Amygdala (tissue), 56 donors: ENCODE measurements at places on chromosomes 11 and 22.

DNA sequence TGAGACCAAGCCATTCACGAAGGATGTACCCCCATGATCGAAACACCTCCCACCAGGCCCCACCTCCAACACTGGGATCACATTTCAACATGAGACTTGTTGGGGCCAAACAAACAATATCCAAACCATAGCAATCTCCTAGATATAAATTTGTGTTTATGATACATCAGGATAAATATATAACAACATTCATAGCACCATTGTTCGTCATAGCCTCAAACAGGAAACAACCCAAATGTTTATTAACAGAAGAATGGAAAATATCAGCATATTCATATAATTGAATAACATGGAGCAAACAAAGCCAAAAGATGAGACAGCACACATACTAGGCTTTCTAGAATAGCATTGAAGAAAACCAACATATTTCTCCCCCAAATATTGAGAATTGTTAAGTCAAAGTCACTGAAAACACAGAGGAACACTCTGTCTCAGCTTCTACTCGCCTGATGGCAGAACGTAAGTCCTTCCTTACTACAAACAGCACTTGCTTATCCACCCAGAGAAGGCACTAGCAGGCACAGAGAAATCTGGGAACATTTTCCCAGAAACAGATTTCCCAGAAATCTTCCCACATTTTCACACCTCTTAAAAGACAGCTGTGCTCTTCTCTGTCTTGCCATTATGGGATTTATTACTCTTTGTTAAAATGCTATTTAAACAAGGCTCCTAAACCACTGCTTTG is 8.1 kb upstream of the GDPD4 start:
- DNase-seq = no peak

DNA sequence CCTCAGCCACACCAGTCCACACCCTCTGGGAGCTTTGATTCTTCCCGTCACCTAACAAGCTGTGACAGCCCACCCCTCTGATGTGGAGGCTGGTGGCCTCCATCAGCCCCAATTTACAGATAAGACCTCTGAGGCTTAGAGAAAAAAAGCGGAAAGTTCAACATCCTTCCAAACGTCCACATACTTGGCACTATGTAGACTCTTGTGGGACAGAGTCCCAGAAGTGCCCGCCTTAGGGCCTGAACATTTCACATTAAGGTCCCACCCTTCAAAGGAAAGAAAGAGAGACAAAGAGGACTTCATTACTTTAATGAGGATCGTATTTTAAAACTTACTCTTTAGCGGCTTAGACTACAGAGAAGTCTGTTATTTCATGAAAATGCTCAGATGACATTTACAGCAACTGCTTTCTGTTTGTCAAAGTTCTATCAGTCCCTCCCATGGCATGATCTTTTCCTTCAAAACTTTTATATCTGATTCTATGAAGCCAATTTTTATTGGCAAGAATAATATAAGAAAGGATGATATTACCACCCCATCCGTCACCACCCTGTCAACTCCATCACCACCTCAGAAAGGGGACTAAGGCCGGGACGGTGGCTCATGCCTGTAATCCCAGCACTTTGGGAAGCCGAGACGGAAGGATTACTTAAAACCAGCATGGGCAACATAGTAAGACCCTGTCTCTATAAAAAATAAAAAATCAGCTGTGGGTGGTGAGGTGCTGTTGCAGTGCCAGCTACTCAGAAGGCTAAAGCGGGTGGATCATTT is 15.7 kb upstream of the SCGB1A1 start:
- DNase-seq = no peak

GRCh38 chr22:50148991-50149721 is 21.4 kb upstream of the PANX2 start:
- DNase-seq = no peak

DNA sequence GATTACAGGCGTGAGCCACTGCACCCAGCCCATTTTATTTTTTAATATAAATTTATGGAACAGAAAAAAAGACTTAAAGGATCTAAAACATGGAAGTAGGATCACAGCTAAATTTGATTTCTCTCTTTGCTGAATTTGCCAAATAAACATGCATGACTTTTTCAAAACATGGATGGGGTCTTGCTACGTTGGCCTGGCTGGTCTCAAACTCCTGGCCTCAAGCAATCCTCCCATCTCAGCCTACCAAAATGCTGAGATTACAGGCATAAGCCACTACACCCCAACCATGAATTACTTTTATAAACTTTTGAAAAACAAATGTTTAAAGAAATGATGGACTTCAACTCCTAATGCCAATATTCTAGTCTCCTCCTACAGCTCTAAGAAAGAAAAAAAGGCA is 61.2 kb downstream of the PHF21A start:
- DNase-seq = no peak

- DNase-seq = no peak
These were observed 13.3 kb upstream of the BCR start for GRCh38 chr22:23166841-23167616.

DNA sequence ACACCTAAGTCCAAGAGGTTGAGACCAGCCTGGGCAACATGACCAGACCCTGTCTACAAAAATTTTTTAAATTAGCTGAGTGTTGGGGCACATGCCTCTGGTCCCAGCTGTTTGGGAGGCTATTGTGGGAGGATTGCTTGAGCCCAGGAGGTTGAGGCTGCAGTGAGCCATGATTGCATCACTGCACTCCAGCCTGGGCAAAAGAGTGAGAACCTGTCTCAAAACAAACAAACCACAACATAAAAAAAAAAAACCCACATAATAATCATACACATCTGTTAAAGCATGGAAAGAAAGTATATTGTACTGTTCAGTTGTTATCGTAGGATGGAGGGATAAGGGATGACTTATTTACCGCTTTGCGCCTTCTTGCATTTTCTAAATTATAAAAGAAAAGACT is 35.9 kb upstream of the GRK2 start:
- DNase-seq = no peak

- DNase-seq = no peak
These were observed 10.4 kb upstream of the SEPTIN5 start for GRCh38 chr22:19703869-19704268.

GRCh38 chr11:69807106-69807815 is 12.0 kb downstream of the FGF3 start:
- no peak for DNase-seq

DNA sequence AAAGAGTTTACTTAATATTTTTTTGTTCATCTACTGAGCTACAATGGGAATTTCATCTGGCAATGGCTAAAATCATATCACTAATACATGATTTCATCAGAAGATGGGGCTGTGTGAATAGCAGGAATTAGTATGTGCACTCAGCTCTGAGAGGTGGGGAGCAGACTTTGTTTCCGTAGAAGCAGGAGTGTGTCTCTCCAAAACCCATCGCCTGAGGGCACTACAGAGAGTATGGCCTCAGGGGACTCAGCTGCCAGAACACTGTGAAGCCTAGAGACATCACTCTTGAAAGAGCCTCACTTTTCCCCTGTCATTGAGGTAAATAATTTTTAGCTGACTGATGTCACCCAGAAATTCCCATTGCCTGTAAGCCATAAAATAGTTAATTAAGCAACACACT is 261.4 kb upstream of the ISX start:
- no peak for DNase-seq

DNA sequence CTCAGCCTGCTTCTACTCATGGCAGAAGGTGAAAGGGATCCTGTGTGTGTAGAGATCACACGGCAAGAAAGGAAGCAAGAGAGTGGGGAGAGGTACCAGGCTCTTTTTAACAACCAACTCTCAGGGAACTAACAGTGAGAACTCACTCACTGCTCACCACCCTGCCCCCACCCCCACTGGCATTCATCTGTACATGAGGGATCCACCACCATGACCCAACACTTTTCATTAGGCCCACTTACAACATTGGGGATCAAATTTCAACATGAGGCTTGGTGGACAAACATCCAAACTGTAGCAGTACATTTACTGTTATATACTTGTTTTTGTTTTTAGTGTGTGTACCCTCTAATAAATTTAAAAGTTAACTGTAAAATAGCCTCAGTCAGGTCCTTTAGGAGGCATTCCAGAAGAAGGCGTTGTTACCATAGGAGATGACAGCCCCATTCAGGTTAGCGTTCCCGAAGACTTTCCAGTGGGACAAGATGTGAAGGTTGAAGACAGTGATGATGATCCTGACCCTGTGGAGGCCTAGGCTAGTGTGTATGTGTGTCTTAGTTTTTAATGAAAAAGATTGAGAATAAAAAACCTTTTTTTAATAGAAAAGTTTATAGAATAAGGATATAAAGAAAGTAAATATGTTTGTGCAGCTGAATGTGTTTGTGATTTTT is 11.3 kb downstream of the CUL5 start:
- DNase-seq = no peak

DNA sequence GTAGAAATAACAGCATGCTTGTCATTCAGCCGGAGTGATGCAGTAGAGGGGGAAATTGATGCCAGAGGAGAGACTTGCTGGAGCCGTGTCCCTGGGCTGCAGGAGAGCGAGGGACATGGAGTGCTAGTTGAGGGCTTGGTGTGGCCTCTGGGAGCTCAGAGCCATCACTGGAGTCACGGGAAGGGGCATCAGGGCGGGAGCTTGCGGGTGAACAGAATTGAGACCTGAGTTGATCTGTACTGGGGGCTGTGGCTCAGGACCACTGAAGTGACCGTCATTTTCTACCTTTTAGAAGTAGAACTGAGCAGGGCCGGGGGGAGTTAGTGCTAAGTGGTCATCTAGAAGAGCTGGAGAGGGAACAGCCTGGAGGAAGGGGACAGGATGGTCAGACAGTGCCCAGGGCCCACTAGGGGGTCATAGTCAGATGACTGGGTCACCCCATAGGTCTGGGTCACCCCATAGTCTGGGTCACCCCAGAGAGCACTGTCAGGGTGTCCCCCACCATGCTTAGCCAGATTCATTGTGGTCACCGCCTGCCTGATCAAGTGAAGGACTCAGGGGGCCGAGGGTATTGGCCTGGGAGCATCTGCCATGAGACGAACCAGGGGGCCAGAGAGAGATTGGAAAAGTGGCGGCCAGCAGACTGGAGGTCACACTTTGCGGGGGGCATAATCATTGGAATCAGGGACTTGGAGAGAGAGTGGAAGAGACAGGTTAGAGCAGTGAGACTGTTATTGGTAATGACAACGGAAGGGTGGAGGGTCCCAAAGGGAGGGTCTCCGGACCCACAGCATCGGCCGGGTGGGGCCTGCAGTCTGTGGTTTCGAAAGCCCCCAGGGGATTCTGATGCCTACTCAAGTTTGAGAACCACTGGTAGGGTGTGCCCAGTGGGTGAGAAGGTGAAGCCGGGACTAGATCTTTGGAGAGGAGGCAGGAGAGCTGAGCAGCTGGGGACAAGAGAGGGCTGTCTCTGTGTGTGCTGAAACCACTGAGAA is 15.2 kb downstream of the RIBC2 start:
- no peak for DNase-seq

DNA sequence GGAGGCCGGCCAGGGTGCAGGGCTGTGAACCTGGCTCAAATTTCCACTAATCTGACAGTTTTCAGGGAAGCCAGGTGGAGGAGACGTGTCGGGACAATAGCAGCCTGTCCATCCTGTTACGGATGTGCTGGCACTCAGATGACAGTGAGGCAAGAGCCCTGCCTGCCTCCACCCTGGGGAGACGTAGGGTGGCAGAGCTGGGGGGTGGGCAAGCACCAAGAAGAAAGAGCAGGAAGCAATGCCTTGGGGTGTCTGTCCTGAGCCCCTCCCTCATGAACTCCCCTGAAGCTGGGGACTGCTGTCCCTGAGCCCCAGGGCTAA is 10.0 kb upstream of the TRIM29 start:
- DNase-seq = no peak

DNA sequence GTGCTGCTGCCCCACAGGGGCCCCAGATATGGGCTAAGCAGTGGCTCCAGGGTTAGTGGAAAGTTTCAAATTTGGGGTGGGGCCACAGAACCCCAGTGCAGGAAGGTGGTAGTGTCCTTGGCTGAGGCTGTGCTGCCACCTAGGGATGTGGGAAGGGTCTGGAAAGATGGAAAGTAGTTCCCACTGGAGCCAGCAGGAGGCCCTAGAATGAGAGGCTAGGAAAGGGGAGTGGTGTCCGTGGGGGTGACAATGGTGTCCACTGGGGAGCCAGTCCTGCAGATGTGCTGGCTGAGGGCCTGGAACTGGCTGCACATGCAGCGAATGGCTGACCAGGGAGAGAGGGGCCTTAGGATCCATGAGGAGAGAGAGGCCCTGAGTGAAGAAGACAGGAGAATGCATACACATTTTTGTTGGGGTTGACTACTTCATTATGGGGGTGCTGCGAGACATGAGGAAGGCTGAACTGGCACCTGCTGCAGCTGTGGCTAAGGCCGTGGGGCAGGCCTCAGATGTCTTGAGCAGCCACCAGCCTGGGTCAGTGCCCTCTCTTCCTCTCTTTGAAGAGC is 21.1 kb downstream of the RFPL3 start:
- peak; percentile 17 for DNase-seq

GRCh38 chr11:57480409-57481137 is 20.2 kb downstream of the RTN4RL2 start:
- DNase-seq = peak; percentile 26

DNA sequence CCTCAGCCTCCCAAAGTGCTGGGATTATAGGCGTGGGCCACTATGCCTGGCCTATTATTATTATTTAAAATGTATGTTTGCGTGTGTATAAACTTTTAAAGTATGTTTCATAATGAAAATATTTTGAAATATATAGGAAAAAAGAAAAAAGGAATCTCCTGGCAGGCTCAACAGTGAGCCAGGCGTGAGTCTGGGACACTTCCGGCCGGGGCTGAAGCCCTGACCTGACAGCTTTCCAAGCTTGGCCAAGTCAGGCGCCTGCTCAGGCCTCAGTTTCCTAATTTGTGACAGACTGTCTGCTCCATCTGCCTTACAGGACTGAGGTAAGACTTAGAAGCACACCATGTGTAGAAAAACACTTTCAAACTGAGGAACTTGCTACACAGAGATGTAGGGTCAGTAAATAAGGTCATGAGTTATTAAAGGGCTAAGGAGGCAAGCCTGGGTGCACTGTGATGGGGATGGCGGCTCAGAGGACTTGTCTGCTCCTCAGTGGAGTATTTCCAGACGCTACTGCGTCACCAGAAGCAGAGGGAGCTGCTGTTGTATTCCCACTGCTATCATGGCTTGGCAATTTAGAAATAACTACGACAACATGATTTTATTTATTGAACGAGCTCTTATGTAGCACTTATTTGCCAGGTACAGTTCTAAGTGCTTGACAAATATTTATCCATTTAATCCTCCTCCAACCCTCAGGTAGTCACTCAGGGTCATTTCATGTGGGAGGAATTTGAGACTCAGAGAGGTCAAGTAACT is 100.1 kb downstream of the PRR5L start:
- DNase-seq = no peak

DNA sequence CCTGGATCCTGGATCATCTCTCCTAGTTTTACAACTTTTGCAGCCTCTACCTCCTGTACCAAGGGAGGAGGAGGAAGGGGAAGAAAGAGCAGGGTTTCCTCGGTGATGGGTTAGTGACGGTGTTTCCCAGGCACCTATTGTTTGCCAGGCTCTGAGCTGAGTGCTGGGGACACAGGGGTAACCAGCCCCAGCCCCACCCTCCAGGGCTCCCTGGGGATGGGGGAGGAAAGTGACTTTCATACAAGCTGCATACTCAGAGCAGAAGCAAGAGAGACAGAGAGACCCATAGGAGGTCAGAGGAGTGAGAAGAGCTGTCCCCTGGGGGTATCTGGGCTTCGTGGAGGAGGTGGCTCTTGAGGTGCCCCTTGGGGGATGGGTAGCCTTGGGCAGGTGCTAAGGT is 89.4 kb upstream of the THY1 start:
- DNase-seq = no peak
